ENCODE measurements at places on chromosomes 6 and 20.

DNA sequence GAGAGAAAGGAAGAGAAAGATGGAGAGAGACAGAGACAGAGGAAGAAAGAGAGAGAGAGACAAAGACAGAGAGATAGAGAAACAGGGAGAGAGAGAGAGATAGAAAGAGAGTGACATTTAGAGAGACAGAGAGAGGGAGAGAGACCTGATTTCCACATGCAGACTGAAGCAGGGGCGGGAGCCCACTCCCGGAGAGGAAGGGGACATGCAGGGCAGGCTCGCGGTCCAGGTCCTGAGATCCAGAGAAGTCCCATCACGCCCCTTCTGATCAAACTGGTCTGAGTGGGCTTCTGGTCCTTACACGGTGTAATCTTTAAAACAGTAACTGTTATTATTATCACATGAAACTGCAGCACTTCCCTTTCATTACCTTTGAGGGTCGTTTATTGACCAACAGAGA, 62.2 kb downstream of the PHACTR3 start:
- DNase-seq: no peak

DNA sequence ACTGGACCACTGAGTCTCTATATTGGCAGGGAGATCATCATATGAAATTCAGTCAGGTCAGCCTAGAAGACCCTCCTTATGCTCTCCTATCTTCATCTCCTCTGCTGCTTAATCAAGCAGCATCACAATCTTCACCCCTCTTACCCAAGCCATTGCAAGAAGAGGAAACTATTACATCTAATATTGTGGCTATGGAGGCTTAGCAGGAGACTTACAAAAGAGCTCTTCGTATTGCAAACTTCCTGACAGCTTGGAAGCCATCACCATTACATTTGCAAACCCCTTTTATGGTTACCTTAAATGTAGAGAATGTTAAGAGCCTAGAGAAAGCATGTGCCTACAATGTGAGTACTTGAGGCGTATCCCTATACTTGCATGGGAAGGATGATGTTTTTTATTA, 87.2 kb upstream of the STXBP5 start:
- no peak for DNase-seq

DNA sequence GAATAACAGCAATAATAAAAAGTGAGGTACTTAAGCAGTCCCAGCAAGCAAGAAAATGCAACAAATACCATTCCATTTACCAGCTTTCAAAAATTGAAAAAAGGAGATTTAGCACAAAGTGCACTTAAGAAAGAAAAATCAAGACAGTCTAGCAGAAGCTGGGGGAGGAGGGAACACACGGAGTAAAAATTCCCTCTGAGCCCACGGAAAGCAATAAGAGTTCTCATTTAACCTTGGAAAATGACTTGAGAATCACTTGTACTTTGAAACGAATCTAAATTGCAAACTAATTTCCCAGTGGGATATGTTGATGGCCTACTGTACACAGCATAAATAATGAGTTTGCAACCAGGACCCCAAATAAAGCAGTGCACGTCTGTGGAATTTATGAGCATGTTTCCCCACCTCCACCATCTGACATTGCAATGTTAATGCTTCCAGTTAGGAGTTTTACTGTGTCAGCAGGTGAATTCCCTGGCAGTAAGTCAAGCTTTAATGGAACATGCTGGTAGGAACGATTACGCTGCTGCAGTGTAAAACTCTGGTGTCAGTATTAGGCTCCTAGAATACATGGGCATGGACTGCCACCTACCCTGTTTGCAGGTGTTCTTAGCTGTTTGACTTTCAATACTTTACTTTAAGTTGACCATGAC, 386.8 kb downstream of the HDGFL1 start:
- DNase-seq: no peak

DNA sequence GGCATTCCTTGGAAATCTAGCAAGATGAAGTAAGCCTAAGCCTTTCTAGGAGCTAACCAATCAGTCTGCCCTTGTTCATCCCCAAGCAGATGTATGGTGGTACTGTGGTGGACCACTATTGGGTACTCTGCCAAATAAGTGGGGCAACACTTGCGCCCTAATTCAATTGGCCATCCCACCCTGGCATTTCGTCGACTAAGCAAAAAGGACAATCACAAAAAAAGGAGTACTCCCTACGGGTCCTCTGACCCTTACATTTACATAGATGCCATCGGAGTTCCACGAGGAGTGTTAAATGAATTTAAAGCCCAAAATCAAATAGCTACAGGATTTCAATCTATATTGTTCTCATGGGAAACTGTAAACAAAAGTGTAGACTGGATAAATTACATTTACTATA, 19.5 kb downstream of the CHD6 start:
- no peak for DNase-seq

DNA sequence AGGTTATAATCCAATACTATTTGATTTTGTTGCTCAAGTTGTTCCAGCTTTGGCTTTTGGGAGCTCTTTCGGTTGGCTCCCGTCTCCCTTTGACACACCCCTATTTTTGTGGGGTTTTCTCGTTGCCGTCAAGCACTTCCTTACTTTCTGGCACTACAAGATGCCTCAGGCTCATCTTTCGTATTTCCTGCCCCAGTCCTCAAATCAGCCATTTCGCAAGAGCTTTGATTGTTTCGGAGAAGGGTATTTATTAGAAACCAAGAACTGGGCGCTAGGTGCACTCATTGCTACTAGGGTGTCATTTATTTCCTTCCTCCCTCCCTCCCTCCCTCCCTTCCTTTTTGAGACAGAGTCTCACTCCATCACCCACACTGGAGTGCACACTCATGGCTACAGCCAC, 13.3 kb upstream of the SOX12 start:
- no peak for DNase-seq

DNA sequence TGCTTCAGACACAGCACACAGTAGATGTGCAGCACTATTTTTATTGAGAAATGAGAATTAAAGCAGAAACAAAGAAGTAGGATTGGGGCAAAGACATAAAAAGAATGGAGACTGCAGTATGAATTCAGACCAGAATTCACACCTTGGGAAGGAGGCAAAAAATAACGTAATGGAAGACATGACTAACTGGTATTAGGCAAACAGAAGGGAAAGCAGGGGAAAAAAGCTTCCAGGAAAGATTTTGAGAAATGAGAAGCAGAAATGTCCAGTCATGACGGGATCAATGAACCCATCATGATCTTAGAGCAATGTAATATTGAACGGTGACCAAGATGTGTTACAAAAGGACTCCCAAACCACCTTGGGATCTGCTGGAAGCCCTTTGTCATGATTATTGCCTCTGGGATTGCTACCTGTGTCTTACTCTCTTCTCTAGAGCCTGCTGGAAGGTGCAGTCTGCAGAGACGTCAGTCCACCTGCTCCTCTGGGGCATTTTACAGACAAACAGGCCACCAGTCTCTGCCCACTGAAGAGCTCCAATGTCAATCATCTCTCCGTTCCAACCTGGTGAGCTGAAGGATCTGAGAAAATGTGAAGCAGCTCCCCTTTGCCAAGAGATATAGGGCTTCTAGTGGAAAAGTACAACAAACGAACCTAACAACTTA, 8.7 kb downstream of the NUDT3 start:
- DNase-seq: no peak

DNA sequence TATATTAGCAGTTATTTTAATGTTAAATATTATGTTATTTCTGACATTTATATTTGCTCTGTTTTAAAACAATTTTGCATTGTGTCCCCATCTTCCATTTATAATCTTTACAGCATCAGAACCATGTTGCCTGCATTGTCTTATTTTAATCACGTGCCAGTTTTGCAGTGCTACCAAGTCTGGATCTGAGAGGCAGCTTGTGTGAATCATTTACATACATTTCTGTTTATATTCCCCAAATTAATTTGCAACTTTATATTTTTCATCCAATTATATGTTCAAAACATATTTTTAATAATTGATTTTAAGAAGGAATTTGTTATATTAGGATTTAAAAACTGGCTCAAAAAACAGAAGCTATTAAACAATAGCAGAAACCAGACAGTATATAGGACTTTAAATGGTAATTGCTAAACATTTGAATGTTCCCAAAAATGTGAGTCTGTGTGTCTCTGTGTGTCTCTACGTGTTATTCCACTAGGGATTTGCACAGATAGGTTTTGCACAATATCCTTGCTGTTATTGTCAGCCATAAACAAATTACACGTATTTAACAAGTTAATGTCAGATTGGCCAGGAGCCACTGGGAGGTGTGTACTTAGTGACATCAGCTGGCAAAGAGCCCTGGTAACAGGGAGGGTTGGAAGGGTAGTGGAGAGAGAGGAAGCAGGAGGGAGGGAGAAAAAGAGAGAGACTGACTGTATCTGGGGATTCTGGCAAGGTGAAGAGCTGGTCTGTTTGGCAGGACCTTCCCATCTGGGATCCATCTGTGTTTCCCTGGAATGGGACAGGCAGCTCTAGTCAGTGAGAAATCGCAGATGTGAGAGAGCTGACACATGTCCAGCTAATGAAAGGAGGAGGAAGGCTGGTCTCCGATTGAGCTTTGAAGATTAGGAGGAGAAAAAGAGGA, 72.1 kb downstream of the CBFA2T2 start:
- no peak for DNase-seq

GRCh38 chr6:14889188-14889587, 356.7 kb upstream of the JARID2 start:
- no peak for DNase-seq

- DNase-seq: no peak
These were observed 771.4 kb upstream of the DEFB115 start for GRCh38 chr20:30486103-30486478.

DNA sequence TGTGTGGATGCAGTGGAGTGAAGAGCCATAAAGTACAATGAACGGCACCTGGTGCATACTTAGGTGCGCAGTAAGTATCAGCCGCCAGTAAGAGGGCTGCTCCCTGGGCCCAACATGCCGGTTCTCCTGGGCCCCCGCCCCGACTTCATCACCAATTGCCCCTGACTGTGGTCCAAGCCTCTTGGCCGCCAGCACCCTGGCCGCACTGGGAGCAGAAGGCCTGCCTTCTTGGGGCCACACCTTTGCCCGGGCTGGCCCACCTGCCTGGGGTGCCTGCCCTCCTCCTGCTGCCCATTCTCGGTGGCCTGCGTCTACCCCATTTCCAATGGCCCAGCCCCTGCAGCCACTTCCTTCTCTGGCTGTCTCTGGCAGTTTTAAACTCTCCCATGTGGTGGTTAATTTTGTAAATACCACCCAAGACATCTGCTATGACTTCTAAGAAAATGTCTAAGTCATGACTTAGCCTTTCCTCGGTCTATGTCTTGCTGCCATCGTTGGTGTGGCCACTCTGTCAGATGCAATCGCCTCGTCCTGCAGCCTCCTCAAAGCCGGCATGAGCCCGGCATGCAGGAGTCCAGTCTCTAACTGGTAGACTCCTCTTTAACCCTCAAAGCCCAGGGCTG, 36.8 kb downstream of the PMEPA1 start:
- no peak for DNase-seq

DNA sequence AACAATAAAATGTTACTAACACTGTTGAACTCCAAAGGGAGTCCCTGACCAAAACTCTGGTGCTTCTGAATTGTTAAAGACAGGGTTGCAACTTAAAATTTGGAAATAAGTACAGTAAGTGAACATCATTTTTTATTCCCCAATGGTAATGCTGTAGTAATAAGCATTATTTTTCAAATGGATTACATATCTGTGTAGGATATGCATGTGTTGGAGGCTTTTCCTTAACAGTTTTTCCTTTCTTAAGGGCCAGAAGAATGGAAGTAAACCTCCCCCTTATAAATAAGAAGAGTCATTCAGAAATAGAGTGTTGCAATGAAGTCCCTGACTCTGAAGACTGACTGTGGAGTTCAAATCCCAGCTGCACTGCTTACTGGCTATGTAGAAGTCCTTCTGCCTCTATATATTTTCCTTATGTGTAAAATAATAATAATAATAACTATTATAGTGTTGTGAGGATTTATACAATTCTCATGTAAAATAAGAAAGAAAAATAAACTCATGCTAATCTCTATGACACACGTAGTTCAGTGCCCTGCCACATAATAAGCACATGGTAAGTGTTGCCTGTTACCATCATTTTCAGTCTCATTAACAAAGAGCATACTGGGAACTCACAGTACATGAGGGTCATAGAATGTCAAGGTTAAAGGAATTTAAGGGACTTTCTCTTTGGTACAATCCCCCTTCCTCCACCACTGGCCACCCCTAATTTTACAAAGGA, 129.8 kb upstream of the SMLR1 start:
- no peak for DNase-seq

DNA sequence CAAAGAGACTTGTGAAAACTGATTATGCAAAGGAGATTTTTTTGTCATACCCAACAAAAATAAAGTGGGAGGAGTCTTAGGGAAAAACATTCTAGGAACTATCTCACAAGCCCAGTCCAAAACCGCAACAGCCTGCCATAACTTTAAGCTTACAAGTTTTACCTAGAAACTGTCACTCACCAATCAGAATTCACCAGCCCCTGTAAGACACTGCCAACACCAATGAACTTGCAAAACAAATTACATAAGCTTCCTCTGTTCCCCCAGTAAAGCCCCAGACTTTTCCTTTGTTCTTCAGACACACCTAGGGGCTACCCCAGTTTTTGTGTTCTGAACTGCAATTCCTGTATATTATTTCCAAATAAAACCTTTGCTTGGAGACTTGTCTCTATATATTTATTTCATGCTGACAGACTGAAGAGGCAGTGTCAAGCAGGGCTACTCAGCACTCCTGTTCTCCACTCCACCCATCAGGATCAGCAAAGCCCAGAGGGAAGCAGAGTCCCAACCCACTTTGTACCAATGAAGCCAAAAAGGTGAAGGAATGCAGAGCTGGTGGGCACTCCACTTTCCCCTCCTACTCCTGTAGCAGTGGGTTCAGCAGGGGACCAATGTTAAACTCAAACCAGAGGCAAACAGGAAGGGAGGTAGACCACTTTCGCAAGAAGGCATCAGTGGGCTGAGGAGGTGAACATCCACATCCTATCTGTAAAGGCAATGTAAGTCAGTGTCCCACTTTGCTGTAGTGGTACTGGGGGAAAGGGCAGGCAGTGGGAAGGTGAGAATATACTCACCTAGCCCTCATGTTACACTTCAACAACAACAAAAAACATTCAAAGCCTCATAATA, 142.5 kb upstream of the RUNX2 start:
- DNase-seq: no peak

- no peak for DNase-seq
These were observed 27.6 kb upstream of the FAM83C start for GRCh38 chr20:35319871-35320197.

GRCh38 chr20:20212675-20213096, 155.2 kb upstream of the INSM1 start:
- no peak for DNase-seq

- no peak for DNase-seq
These were observed 61.4 kb downstream of the TXLNB start for GRCh38 chr6:139230391-139230840.

GRCh38 chr6:144653885-144654505, 368.9 kb downstream of the UTRN start:
- peak; percentile 38 for DNase-seq

- DNase-seq: no peak
These were observed 159.9 kb downstream of the GRM4 start for GRCh38 chr6:33985947-33986346.

DNA sequence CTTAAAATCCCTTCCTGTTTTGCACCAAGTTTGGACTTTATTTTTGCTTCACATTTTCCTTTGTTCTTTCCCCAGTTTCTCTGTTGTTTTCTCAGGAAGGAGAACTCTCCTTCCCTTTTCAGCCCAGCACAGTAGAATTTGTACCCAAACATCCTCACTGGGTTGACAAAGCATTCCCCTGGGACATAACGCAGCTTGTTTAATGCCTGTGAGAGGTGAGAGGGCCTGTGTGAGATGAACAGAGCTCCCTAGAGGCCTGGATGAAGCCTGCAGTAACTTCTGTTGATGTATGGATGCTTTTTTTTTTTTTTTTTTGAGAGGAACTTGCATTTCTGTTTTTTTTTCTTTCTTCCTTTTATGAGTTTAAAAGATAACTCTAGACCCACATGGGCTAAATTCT, 104.9 kb upstream of the SLC22A23 start:
- no peak for DNase-seq
